ENCODE measurements at places on chromosomes 4 and X.

DNA sequence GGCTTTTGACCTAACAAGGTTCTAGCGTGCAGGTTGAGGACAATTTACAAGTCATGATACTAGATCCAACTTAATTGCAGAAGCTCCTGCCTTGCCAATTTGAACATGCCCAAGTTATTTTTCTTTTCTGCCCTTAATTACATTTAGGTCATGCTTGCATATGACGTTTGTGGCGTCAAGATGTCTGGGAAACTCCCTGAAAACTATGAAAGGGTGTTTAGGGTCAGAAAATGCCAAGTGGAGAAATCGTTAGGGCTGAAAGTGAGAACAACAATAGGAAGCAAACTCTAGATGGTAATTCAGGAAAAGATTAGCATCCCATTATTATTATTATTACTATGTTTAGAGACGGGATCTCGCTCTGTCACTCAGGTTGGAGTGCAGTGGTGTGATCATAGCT is 38.2 kb upstream of the PLAC8 start:
- no peak for DNase-seq

GRCh38 chr4:148025981-148026380 is 294.1 kb downstream of the ARHGAP10 start:
- no peak for DNase-seq

- DNase-seq: no peak
Observed at GRCh38 chrX:150035531-150035930, 97.2 kb upstream of the EOLA2 start.

DNA sequence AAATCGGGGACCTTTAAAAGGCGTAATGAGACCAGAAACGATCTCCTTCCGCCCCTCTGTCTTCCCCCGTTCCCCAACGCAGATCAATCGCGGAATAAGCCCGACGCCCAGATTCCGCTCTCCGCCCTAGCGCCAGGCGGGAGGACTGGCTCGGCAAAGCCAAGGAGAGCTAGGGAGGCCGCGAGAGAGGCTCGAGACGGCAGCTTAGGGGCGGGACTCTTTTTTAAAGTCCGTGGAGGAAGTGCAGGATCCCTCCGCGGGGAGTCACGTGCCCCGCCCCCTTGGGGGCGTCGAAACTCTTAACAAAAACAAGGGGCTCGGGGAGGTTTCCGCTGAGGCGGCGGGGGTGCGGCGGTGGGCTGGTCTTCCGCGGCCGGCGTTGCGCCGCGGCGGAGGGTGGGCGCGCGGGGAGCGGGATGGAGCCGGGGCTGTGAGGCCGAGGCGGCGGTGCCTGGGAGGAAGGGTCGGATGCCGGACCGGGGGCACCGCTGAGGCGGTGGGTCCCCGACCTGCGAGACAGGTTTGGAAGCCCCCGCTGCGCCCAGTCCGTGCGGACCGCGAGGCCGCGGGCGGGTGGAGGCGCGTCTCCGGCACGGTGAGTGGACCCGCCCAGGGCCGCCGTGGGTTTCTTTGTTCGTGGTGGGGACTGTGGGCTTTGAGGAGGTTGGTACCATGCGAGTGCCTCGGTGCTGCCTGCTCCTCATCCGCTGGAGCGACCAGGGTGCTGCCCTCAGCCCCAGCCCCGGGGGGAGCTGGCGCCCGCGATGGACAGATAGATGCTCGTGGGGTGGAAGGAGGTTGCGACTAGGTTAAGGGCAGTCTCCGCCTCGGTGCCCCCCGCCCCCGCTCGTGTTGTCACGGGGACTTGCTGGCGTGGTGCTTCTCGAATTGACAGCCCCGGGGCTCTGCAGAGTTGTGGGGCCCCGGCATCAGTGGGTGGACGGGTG is at the start of gene CCNG2:
Gene CCNG2, plus strand, starts transcription at position 296 of the 947 bp plus-strand sequence. CDS start 1,326 bp downstream, outside the sequence.
- DNase-seq: peak; percentile 97

DNA sequence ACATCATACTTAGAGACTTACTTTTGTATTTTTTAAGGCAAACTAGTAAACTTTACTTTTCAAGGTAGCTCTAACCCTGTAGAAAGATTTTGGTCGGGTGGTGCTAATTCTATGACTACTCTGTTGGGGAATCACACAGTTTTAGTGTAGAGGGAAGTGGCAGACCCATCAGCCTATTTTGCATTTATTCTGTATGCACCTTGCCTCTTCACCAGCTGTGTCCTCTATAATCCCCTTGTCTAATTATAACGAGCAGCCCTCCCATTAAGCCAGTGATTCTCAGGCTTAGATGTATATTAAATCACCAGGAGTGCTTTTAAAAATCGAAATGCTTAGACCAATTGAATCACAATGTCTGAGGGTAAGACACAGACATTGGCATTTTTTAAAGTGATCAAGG is 78.1 kb downstream of the GALNT7 start:
- DNase-seq: no peak

DNA sequence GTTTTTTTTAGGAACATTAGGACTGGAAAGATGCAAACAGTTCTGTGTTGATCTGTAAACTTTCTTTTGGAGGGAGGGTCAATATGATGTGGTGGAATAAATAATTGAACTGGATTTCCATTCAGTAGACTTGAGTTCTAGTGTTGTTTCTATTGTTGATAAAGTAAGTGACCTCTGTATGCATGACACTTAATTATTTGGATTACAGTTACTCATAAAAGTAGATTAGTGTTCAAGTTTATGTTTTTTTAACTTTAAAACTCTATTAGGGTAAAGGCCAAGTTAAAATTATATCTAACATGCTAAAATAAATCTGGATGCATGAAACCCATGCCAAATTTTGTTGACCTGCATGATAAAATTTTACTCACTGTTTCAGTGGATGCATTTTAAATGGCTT is 85.4 kb upstream of the NR3C2 start:
- DNase-seq: no peak

- DNase-seq: no peak
Observed at GRCh38 chr4:104449537-104449936, 45.2 kb downstream of the CXXC4 start.

- DNase-seq: no peak
Observed at GRCh38 chrX:19563327-19563726, 48.0 kb upstream of the MAP3K15 start.

- DNase-seq: no peak
Observed at GRCh38 chr4:4605849-4606248, 64.0 kb upstream of the STX18 start.

DNA sequence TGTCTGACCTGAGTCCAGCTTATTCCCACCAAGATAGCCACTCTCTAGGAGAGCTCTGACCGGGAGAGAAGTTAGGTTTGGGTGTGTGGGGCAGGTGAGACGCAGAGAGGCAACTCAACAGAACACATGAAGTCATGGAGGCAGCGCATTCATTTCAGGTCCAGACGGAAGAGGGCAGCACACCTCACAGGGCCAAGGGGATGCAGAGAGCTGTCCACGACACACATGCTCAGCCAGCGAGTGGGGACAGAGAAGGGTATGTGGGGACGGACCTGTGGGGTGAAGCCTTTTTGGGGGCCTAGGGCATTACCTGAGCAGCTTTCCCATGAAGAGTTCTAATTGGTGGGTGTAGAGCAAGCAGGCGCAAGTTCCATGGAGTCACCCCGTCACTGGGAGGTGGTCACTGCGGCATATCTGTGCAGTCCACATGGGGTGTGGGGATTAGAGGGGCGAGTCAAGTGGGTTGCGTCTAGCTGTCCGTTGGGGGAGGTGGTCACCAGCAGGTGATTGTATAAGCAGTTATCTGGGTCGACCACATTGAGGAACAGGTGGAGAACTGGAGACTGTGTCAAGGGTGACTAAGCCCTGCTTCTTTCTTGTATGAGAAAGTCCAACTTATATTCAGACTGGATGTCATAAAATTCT is 24.3 kb upstream of the UXT start:
- no peak for DNase-seq

- peak; percentile 4 for DNase-seq
Observed at GRCh38 chrX:72176981-72177380, 4.6 kb upstream of the PIN4 start.

DNA sequence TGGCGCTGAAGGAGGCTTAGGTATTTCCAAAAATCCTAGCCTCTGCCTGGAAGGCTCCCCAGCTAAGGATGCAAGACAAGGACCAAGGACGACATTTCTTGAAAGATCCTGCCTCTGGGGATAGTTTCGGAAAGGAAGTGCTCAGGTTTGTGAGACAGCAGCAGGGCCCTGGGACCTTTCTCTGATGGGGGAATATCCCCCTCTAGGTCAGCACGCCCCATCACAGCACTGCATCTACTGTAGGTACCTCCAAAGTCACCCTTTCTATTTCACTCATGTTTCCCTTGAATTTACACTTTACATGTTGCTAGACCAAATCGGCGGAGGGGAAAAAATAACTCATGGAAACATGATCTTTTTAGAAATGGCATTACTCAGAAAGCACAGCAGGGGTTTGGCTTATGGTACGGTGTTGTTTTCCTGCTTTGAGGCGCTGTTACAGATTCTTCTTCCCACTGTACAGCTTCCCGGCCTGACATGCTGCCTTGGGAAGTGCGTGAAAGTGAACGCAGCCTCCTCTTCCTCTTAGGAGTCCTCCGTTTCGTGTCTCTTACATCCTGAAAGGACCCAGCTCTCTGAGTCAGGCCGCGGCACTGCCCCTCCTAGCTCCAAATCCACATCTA is 77.2 kb upstream of the DHRSX start:
- DNase-seq: peak; percentile 59

DNA sequence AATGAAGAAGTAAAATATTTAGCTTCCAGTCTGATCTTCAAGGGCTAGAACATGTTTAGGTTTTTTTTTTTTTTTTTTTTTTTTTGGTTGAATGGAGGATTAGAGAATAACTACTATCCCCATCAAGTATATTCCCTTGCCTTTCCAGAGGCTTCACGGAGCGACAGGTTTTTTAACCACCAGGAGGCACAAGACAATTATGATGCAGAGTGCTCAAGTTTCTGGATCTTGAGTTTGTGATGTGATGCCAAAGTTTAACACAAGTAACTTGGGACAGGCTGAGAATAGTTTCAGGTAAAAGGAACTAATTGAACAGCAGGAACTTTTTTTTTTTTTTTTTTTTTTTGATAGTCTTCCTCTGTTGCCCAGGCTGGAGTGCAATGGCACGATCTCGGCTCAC is 30.3 kb downstream of the CCNI start:
- DNase-seq: no peak

GRCh38 chrX:107673431-107673830 is 45.1 kb downstream of the PRPS1 start:
- no peak for DNase-seq

- DNase-seq: no peak
Observed at GRCh38 chr4:85940151-85940550, 419.7 kb downstream of the MAPK10 start.

- no peak for DNase-seq
Observed at GRCh38 chr4:186096681-186097165, 7.8 kb upstream of the FAM149A start.

DNA sequence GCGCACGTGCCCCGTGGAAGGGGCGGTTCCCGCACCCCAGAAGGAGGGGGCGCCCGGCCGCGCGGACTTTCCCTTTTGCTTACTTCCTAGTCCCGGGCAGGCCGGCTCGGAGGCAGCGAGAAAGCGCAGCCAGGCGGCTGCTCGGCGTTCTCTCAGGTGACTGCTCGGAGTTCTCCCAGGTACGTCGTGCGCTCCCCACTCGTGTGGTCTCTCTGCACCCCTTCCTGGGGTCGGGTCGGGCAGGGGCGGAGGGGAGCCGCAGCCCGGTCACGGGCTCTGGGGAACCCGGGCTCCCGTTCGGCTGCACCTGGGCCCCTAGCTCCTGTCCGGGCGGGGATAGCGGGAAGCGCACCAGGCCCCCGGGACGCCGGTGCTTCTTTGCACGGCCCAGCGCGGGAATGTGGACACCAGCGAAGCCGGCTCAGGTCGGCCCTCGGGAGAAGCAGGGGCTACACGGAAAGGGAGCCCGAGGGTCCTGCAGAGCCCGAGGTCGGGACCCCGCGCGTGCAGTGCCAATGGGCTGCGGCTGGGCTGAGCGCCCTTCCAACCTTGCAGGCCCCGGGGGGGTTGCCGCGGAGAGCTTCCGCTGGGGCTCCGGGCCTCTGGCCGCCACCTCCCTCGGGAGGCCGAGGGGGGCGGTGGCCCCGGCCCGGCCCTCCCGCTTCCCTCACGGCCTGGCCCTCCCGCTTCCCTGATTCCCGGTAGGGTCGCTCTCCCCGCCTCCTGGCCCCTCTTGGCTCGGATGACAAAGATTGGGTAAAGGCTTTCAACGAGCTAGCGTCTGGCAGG is at the start of gene TLR2:
Gene TLR2, plus strand, starts transcription at position 99 of the 789 bp plus-strand sequence. CDS start 18,628 bp downstream, outside the sequence.
- DNase-seq: peak; percentile 43

DNA sequence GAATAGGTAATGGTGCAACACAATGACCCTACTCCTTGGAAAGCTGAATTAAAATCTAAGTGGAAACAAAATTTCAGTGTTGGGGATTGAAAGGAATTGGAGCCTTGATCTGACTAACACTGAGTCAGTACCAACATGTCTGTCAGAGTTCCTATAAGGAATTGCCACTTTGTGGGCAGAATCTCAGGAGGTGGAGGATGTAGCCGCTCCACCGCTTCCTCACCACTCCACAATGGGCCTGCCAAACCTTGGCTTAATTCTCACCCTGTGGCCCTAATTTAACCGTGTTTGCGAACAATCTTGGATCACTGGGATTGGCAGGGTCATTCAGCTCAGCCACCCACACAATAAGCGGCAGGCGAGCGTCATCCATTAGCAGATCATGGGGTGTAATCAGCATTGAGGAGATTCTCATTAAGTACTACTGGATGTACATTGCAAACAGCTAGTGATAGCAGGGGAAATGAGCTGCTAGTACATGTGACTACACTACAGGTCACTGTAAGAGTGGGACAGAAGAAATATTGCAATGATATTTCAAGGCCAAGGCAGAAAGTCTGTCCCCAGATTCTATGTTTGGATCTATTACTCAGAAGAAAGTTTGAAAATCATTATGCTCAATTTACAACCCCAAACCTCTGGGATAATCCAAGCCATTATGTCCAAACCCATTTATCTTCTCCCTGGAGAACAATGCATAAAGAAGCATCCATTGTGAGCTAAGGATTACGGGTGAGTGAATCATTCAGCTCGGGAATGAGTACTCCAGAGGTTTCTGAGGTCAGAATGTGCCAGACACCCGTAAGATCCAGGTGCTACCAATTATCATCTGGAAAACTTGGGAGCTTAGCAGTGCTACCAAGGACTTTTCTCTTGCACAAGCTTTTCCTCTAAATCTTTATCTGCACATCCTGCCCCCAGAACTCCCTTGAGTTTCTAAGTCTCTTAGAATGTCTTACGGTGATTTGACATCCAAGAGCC is 5.8 kb downstream of the SRPX start:
- no peak for DNase-seq

Measured in muscle of arm (tissue), 14 donors.